ENCODE measurements at places on chromosomes 6 and 20.
A peak's percentile ranks its signal among the peaks of the same experiment; 100 is the strongest.

GRCh38 chr20:24658920-24659660, 189.7 kb downstream of the SYNDIG1 start:
- DNase-seq, result no peak

DNA sequence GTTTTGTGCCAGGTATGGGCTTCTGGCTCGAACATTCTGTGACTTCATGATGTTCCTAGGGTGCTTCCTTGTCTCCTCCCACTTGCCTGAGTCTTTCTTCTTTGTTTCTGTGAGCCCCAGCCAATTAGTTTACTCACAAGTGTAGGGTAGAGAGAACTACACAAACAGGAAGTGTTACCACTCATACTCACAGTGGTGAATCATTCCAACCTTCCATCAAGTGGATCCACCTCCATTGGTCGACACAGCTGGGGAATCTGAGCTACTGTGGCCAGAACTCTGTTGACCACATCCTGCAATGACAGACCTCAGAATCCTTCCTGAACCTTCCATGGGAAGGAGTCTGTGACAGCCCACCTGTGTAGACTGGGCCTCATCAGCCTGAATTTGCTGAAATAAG, 76.8 kb downstream of the UNC5CL start:
- no peak for DNase-seq

DNA sequence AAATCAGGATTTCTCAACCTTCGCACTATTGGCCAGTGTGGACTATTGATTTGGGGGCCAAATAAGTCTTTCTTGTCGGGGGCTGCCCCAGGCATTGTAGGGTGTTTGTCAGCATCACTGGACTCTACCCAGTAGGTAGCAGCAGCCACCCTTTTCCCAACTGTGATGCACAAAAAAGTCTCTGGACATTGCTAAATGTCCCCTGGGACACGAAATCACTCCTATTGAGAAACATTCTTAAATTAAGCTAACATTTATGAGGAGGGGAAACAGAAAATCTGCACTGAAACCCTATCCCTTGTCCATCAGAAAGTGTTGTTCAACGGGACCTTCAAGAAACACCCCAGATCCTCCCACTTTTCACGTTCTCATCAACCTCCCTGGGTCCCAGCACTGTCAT, 54.2 kb downstream of the NFATC2 start:
- no peak for DNase-seq

GRCh38 chr6:167796192-167796981, 30.3 kb upstream of the AFDN start:
- DNase-seq, result no peak

DNA sequence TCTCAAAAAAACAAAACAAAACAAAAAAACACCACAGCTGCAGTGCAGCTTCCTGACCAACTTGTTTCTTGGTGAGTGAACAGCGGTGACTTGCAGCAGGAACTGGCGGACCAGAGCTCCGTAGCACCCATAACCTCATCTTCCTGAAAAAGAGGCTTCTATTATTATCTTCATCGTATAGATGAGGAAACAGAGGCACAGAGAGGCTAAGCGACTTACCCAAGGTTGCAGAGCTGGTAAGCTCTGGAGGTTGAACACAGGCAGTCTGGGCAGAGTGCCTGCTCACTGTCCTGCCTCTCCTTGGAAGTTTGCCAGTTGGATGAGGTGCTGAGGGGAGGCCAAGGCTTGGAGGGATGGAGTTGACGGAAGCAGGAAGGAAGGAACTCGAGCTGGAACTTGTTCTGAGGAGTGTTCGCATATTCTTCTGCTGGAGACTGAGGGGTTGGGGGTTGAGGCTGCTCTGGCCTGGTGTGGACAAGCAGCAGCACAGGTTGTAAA, 47.9 kb upstream of the CCDC167 start:
- DNase-seq, result no peak

DNA sequence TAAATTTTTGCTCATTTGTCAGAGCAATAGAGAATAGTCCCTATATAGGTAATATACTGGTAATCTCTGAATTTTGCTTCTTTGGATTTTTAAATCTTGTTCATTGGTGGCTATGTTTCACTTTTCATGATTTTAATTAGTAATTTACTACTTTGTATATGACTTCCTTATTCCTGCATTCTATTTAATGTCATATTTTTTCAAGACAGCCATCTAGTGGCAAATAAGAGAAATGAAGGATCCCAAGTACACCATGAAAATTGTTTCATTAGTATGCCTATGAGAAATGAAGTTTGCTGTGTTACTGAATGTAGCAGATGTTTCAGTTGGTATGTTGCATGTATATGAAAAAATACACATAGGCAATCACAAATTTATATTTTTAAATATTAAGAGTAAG, 82.4 kb downstream of the ZNF292 start:
- DNase-seq, result no peak

GRCh38 chr6:4356899-4357659, 221.7 kb upstream of the ECI2 start:
- no peak for DNase-seq

GRCh38 chr6:169112483-169113320, 140.9 kb downstream of the THBS2 start:
- no peak for DNase-seq

DNA sequence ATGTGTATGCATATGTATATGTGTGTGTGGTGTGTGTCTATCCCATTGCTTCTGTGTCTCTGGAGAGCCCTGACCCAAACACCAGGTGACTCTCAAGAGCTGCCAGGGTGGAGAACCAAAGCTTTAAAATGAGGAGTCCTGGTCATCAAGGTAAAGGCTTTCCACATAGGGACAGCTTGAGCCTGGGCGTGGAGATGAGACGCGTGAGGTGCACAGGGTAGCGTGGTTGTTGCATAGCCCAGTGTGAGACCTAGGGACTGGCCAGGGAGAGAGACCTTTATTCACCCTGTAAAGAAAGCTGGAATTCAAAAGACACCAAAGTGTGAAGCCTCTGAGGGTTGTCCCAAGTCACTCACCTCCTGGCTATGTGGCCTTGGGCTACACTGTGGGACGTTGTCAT, 149.1 kb downstream of the SYCP2 start:
- DNase-seq, result no peak

- DNase-seq, result no peak
These were observed 369.2 kb downstream of the PAX1 start for GRCh38 chr20:22074635-22075034.

GRCh38 chr20:59376109-59376841, 75.9 kb downstream of the EDN3 start:
- DNase-seq, result no peak

DNA sequence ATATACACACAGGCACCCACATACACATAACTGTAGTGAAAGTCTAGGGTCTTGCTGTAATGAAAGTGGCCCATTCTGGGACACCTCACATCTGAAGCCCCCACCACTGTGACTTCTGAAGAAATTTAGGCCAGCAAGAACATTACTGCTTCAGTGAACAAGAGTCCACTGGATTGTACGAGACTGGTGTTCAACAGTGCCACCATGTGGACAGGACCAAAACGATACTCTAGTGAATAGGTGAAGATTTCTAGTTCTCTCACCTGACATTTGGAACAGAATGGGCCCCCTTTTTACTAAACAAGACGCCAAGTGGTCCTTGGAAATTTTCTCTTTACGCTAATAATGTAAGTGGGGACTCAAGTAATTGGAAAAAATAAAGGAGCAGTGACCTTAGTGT, 156.9 kb downstream of the MAFB start:
- no peak for DNase-seq

- no peak for DNase-seq
These were observed 76.3 kb downstream of the CDK19 start for GRCh38 chr6:110738899-110739365.

- peak; percentile 50 for DNase-seq
These were observed at the start of gene AIG1 for GRCh38 chr6:143060806-143061596. TSS of gene AIG1 (plus strand) at chr6:143060889. CDS start at chr6:143060926, 37 bp downstream.

DNA sequence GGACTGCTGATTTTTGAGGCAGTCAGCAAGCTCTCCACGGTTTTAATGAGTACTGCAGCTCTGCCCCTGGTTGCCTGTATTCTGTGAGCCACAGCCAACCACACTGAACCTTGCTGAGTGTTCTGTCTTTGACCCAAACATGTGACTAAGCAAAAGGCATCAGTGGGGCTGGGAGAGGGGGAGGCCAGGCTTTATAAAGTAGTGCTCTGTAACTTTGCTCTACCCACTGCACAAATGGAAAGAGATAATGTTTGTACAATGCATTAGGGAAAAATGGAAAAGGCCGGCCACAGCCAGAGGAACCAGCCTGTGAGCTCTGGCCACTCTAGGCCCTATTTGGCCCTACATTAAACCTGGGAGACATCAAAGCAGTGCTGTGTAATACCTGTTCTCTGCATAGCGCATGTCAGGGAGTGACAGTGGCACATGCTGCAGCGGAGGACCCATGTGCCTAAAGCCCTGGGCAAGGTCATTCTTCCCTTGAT, 22.0 kb downstream of the KLHL31 start:
- DNase-seq, result no peak

- DNase-seq, result no peak
These were observed 155.8 kb downstream of the EYA4 start for GRCh38 chr6:133396984-133397348.

GRCh38 chr6:13764996-13765395, 49.4 kb downstream of the MCUR1 start:
- DNase-seq, result no peak

- DNase-seq, result no peak
These were observed 98.6 kb downstream of the PTPRK start for GRCh38 chr6:128421788-128422187.

DNA sequence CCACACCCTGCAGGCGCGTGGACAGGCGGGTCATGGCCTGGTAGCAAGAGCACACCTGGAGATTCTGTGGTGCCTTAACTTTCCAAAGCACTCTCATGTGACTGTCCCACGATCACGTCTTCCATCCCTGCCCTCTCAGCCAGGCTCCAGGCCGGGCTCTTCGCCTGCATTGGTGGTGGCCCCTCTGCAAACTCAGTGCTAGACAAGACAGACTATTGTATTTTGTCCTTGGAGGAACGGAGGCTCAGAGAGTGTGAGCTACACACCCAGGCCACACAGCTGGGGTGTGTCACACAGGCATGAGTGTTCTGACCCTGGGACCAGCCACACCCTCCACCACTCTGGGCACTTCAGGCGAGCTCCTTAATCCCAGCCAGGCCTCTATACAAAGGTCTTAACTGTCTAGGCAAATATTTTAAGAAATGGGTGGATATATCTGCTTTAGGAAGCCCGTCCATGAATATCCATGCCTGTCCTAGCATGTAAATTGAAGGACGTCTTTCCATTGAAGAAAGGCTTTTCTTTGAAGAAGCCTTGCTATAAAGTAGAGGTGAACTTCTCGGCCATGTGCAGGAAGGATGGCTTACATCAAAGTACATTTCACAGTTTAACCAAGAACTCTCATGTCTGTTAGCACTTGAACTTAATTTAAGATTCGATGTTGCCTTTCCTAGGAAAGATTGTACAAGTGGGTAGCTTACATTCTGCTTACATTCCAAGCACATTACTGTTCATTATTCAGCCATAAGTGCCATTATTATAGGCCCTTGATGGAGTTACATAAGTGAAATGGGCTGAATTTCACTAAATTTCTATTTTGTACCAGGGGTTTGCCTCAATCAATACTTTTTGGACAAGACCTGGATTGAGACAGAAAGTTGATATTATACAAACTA, 263.9 kb downstream of the DLL1 start:
- no peak for DNase-seq

DNA sequence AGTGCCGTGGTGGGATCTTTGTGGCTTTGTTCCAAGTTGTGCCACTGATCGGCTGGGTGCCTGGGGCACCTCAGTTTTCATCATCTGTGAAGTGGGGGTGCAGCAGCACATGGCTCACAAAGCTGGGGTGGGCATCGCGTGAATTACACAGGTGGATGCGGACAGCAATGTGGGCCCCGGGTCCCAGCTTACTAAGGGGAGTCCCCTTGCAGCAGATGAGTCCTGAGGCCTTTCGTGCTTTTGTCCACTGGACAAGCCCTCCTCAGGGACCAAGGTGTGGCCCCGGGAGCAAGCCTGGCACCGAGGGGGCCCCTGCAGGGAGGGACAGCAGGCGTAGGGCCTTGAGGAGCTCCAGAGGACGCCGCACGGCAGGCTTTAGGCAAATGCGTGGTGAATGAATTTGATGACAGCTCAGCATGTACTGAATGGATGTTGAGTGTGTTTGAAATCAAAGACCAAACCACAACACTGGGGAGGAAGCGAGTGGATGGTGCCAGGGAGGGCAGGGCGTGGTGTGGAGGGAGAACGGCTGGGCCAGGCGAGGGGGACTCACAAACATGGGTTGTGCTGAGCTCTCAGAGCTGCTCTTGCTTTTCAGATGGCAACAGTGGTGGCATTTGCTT, 53.2 kb downstream of the IRF4 start:
- no peak for DNase-seq

- DNase-seq, result no peak
These were observed 159.7 kb upstream of the MCHR2 start for GRCh38 chr6:100153636-100154275.

GRCh38 chr6:137147195-137147594, 26.2 kb downstream of the IL22RA2 start:
- no peak for DNase-seq

- no peak for DNase-seq
These were observed 511.2 kb upstream of the JARID2 start for GRCh38 chr6:14734416-14735340.

DNA sequence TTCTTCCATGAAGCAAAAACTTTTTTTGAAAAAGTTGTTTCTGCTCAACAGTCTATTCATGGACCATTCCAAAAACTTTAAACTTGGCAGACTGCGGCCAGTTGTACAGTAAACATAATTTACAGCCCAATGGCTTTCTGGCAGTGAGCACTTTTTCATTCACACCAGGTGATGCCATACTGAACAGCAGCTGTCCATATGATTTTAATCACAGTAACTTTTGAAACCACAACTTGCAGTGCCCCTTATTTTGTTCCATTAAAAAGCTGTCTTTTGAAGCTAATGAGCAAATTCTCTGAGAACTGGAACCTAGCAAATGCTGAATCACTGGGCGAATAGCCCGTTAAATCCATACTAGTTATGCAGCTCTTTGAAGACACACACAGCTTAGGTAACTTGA, 576.6 kb downstream of the PTPRT start:
- no peak for DNase-seq

- no peak for DNase-seq
These were observed 39.6 kb downstream of the HLA-F start for GRCh38 chr6:29762781-29763214.

DNA sequence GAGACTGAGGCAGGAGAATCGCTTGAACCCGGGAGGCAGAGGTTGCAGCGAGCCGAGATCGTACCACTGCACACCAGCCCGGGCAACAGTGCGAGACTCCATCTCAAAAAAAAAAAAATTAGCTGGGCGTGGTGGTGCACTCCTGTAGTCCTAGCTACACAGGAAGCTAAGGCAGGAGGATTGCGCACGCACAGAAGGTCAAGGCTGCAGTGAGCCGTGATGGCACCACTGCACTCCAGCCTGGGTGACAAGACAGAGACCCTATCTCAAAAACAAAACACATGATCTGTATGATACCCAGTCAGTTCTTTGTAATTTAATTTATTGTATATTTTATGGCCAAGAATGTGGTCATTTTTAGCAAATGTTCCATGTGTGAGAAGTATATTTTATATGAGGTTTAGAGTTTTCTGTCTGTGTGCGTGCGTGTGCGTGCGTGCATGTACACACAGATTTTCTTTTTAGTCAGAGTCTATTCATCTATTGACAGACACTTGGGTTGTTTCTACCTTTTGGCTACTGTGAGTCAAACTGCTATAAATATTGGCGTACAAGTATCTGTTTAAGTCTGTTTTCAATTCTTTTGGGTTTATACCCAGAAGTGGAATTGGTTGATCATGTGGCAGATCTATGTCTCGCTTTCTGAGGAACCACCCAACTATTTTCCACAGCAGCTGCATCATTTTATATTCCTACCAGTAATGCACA, 22.2 kb upstream of the MYL9 start:
- DNase-seq, result no peak
